ENCODE measurements at places on chromosomes 4 and X. TPM values are rescaled to one million over a fixed set of nuclear protein-coding genes. Genes with fewer than 3 reads are reported as not detected.

GAGE12J gene
- not detected for total RNA-seq

SSX2B gene
- total RNA-seq = not detected

PDZD4 gene
- total RNA-seq = 1.1 TPM

P2RY4 gene
- not detected for total RNA-seq

EFHC2 gene
- total RNA-seq = 0.16 TPM

Data from cardiac atrium fibroblast (primary cell).